ENCODE measurements at places on chromosomes 11 and 22.
A peak's percentile ranks its signal among the peaks of the same experiment; 100 is the strongest.

DNA sequence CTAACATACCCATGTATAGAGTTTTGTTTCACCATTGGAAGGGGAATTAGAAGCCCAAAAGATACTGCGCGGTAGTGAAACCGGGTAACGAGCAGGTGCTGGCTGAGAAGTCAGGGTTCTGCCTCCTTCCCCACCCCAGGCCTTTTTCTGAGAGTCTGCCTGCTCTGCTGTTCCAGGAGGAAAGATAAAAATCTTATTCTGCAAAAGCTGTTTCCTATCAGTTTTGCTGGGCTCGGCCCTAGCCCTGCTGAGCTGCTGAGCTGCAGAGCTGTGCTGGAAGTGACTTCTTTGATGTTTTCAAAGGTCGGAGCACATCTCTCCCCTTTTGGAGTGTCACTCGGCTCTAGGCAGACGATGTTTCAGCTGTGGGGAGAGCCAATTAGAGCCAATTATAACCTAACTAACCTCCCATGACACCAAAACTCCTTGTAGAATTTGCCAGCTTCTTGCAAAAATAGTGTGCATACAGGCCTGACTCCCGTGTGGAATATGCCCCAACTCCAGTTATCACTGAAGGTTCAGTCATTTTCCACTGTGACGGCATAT is 59.4 kb downstream of the SPATA19 start:
- no peak for DNase-seq

DNA sequence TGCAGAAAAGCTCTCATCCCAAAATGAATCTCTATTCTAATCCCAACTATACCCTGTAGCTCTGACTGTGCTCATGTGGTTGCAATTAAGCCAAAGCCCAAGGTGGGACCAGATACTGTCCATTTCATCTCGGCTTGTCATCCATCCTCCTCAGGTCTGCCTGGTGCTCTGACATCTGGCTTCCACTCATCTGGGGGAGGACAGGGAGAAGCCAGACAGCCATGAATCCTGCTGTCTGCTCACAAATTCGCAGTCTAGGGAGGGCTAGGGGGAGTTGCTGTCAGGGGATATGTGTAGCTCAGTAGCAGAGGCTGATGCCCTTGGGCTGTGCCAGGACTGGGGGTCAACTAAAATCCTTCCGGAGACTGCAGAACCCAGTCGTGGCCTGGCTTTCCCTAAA is 167.1 kb downstream of the ETS1 start:
- DNase-seq, result no peak

DNA sequence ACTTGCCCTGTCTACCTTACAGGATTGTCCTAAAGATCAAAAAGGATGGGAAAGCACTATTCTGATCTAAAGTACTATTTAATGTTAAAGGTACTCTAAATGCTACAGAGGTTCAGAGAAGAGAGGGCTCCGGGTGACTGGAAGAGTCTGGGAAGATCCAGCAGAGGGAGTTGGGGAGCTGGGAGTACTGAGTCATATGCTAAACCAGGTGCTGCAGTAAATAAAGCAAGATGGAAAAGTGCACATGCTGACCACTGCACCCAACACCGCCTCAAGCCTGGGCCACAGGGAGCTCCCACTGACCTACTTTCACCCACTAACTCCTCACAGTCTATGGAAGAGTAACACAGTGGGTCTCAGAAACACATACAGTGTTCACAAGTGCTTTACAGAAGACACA is 49.3 kb downstream of the WT1 start:
- peak; percentile 4 for DNase-seq

DNA sequence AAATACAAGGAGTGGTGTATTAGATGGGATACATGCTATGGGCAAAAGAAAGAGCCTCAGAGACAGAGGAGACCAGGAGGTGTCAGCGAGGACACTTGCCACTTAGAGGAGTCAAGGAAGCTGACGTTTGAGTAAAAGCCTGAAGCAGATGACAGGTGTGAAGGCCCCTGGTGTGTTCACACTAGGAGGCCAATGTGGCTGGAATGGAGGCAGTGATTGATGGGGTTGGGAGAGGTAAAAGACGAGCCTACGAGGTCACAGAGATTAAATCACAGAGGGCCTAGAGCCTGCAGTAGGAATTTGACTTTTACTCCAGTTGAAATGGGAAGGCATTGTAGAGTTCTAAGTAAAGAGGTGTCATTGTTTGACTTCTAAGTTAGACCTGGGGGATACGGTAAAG is 12.0 kb upstream of the GDPD5 start:
- DNase-seq, result no peak

- DNase-seq, result no peak
Measured at GRCh38 chr11:2223153-2223794, 47.1 kb downstream of the ASCL2 start.

DNA sequence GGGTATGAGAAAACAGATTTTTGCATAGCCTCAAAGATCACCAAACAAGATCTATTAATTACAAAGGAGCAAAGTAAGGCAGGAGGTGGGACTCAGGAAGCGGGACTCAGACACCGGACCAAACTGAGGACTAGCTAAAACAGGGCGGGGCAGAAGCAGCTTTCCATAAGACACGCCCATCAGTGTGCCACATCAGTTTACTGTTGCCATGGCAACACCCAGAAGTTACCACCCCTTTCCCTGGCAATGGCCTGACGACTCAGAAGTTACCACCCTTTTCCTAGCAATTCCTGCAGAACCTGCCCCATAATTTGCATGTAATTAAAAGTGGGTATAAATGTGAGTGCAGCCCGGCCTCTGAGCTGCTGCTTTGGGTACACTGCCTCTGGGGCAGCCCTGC is 173.9 kb downstream of the SHANK2 start:
- no peak for DNase-seq

- DNase-seq, result peak; percentile 45
Measured at GRCh38 chr22:41094041-41094593, 1.7 kb downstream of the EP300 start.
